ENCODE measurements at places on chromosomes 4 and X.

GRCh38 chrX:109927663-109928273 lies 75.1 kb upstream of the TMEM164 start:
- no peak for DNase-seq

DNA sequence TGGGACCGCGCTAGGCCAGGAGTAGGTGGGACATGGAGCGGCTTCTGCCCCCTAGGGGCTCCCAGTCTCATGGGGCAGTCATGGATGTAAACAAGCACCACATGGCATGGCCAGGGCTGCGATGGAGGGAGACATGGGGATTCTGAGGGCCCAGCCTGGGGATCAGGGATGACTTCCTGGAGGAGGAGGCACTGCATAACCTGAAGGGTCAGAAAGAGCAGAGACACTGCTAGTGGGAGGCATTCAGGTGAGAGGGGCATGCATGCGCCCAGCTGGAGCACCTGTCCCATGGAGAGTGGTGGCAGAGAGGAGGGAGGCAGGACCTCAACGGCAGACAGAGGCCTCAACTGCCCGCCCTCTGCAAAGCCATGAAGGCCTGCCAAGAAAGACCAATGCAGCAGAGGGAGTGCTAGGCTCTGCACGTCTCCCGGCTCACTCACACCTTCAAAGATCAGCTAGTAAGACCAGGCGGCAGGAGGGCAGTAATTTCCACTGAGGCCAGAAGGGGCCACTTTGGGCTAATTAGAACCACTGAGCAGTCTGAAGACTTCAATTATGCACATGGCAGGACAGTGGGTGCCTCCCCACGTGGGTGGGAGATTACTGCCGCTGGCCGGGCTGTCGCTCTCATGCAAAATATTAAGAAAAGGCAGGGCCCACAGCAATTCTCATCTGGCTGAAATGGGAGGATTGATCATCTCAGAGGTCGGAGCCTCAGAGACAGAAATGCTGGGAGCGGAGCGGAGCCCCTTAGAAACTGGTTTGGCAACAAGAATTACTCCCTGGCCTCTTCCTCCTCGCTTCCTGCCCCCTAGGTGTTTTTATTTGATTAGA lies 69.6 kb downstream of the PPP2R2C start:
- no peak for DNase-seq

DNA sequence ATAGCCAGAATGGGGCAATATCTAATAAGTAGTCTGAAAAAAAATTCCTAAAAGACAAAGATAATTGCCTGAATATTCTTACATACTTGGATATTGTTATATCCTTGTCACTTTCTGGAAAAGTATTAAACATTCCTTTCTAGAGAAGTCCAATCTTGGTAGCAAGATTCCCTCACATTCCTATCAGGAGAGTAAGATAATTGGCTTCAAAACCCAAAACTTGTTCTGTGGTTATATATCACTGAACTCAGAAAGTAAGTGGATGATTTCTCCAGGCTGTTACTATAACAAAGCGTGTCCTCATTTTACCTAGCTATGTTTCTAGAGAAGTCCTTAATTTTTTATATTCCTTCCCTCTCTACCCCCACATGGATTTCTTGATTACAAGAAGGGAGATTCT lies 46.0 kb upstream of the TEX13A start:
- DNase-seq, result no peak

DNA sequence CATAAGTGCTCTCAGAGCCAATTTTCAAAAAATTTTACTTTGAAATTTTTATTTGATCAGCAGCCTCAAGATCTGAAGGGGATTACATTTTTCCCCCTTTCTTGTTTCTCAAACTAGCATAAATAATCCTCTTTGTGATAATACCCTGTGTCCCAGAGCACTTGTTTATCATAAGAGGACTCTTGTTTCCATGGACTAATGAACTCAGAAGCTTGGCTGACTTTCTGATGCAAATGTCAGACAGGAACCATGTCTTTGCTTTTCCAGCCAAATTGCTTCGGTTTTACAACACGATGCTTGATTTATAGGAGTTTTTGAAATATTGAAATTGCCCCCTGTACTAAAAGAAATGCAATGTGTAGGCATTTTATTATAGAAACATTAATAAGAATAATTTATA lies 859.3 kb upstream of the LCORL start:
- DNase-seq, result no peak

- DNase-seq, result no peak
Observed at GRCh38 chr4:163610648-163611047, 116.2 kb downstream of the TMA16 start.
